AG04450 (cell line): ENCODE measurements at places on chromosomes 3 and 15.

DNA sequence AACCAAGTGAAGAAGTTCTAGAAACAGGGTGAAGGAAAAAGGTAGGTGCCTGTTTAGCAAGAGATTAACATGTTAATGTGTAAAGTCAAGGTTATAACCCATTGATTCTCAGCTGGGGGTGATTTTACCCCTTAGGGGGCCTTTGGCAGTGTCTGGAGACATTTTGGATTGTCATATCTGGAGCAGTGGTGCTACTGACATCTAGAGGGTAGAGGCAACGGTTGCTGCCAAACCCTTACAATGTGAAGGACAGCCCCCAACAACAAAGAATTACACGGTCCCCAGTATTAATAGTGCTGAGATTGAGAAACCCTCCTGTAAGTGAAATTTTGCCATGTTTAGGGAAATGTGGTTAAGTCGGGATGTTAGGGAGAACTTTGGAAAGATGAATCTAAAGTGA lies 74.7 kb downstream of the CRYBG3 start:
- DNase-seq = no peak

- no peak for DNase-seq
Observed at GRCh38 chr15:50865515-50866353, 42.7 kb upstream of the AP4E1 start.

DNA sequence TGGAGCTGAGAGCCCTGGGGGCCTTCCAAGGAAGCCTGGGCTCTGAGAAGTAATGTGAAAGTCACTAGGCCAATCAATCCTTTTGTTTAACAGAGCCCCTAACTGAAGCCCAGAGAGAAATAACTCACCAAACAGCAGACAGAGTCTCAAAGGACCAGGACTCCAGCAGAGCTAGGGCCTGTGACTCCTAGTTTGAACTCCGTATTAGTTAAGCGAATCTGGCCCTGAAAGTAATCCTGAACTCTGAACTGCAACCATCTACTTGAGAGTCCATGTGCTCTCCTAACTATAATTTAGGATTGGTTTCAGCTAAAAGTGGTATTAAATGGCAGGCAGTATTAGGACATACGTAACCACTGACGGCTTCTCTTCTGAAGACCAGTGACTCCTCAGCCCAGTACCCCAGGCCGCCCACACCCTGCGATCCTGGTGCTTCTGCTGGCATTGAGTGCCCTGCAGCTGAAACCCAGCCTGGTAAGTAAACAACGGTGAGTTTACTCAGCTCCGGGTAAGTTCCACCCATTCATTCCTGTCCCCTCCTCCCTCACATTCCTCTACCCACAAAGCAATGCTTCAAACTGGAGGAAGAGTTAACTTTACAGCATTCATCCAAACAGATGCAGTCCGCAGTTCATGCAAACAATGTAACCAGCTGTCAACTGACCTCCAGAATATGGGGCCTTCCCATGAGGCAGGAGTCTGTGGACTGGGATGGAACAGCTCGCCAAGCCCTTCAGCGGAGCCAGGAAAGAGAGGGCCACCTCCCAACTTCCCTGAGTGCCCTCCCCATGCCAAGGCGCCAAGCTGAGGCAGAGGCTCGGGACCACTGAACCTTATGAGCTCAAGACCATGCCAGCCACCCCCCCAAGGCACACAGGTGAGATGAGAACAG lies 7.3 kb downstream of the MYO5C start:
- DNase-seq = peak; percentile 13

DNA sequence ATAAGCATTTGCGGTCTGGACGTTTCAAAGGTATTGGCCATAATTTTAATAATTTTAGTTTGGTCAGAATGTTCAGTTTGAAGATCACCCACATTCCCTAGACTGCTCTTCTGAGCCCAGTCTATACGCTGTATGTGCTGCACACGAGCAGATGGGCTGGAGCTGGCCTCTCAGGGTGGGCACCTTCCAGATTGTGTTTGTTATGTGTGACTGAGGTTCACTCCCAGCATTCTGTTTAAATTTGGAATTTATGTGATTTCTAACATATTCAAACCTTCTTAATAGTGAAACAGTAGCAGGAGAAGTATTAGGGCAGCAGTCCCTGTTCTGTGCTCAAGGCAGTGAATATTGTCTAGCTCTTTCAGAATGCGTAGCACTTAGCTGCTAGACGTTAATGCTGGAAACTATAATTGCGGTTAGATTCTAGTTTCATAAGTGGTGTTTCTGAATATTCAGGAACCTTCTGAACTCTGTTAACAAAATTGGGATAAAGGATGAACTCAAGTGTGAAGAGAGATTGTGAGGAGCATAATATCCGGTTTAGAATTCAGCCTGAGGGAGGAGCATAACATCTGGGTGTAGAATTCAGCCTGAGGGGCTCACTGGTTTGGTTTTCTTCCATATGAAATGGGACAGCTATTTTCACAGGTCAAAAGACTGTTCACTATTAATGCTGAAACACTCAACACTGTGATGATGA lies 68.6 kb upstream of the RPL35A start:
- no peak for DNase-seq

- no peak for DNase-seq
Observed at GRCh38 chr15:35838424-35839111, 292.6 kb upstream of the DPH6 start.

- DNase-seq = no peak
Observed at GRCh38 chr3:194760494-194761137, 74.9 kb downstream of the FAM43A start.

DNA sequence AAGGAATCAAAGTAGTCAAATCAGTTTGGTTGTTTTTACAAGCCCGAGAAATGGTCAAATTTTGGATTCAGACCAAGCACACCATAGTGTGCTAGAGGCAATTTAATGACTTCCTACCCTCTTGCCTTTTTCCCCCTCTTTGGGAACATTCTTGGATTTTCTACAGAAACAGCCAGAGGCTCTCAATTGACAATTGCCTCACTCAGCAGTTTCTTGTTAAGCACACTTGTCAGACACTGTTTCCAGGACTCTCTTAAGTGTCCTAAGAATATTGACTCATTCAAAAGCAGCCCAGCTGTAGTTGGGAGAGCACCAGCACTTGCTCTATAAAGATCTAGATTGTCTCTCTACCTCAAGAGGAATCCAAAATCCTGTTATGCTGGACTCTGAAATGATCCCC lies 1.5 kb upstream of the SLC35G2 start:
- DNase-seq = no peak

GRCh38 chr3:48241796-48242455 lies 1.0 kb downstream of the ZNF589 start:
- no peak for DNase-seq

GRCh38 chr3:55531321-55531720 lies 44.2 kb upstream of the WNT5A start:
- DNase-seq = no peak

GRCh38 chr15:40338041-40338657 lies 2.6 kb downstream of the CCDC9B start:
- no peak for DNase-seq

DNA sequence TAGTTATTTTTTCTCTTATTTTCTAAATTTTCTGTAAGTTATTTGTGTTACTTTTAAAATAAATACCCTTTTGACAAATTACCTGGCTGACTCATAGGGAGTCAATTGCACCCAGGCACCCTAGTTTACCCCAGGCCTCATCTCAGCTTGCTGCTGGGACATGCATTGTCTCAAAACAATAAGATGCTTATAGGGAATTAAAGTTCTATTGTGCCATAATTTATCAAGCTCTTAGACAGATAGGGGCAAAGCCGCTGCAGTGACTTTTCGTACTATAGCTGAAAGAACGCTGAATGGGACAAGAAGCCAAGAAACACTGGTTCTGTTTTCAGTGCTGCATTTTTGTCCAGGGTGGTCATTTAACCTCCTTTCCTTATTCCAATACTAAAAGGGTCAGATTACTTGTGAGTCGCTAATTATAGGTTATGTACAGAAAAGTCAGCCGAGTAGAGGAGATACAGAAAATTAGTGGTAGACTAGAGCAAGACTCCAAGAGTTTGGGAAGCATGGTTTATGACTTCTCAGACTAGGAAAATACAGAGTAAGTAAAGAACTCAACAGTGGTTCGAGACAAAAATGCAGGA lies 50.3 kb downstream of the EXD1 start:
- DNase-seq = no peak

GRCh38 chr3:126022741-126023359 lies 53.9 kb downstream of the ROPN1B start:
- DNase-seq = no peak
